Endodermal cell (in vitro differentiated cells): ENCODE measurements at places on chromosomes 6 and 20. TPM values are rescaled to one million over a fixed set of nuclear protein-coding genes. Genes with fewer than 3 reads are reported as not detected.
A peak's percentile ranks its signal among the peaks of the same experiment; 100 is the strongest.

DNA sequence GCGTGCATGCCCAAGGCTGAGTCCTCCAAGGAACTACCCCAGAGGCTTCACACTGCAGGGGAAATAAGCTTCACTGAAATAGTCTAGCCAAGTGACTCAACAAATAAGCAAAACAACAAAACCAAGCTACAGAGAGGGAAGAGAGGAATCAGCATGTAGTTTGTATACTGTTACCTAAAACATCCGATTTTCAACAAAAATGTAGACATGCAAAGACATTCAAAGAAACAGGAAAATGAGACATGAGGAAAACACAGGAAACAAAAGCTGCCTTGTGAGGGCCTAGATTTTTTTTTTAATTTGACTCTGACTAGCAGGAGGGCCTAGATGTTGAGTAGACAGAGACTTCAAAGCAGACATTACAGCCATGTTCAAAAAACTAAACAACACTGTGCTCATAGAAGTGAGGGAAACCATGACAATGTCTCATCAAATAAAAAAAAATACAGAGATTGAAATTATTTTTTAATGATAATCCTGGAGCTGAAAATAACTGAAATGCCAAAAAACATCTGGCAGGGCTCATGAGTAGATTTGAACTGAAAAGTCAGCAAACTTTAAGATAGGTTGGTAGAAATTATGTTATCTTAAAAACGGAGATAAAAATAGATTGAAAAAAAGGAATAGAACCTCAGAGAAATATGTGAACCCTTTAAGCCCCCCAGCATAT lies 16.4 kb upstream of the KIF25 start:
- H3K27me3 ChIP-seq: no peaks in the 10 kb centered on the region
- H3K36me3 ChIP-seq: no peaks in the 10 kb centered on the region
- DNase-seq: no peak
- peaks cover 13% of the 10 kb centered on the region for H3K4me1 ChIP-seq
- no peak overlapping the region for H3K27ac ChIP-seq

- no peak overlapping the region for H3K4me3 ChIP-seq
- H3K36me3 ChIP-seq: no peaks in the 10 kb centered on the region
Observed at GRCh38 chr20:9616833-9617461, 102.6 kb downstream of the LAMP5 start.

- no peaks in the 10 kb centered on the region for H3K4me1 ChIP-seq
- DNase-seq: peak; percentile 55
- no peaks in the 10 kb centered on the region for H3K36me3 ChIP-seq
- no peaks in the 10 kb centered on the region for H3K27me3 ChIP-seq
Observed at GRCh38 chr6:148261470-148261869, 81.2 kb upstream of the SASH1 start.

- no peak overlapping the region for H3K4me3 ChIP-seq
- no peaks in the 10 kb centered on the region for H3K36me3 ChIP-seq
Observed at GRCh38 chr6:56862415-56863175, 92.3 kb upstream of the BEND6 start.

GRCh38 chr6:24272553-24272952 lies 85.3 kb downstream of the DCDC2 start:
- H3K36me3 ChIP-seq: no peaks in the 10 kb centered on the region
- H3K4me1 ChIP-seq: no peaks in the 10 kb centered on the region
- no peak for DNase-seq
- H3K27ac ChIP-seq: no peak overlapping the region
- no peak overlapping the region for H3K4me3 ChIP-seq

DNA sequence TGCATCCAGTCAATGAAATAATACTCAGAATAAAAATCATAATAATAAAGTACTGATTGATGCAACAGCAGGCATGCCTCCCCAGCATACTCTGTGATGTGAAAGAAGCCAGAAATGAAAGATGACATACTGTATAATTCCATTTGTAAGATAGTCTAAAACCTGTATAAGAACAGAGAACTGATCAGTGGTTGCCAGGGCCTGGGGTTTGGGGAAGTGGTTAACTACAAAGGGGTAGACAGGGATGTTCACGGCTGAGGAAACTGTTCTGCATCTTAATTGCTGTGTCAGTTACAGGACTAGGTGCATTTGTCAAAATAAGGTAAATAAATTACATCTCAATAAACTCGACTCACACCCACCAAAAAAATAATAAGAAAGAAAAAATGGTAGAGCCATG lies 81.3 kb upstream of the BMP2 start:
- H3K27ac ChIP-seq: no peak overlapping the region
- H3K4me1 ChIP-seq: peaks cover 4% of the 10 kb centered on the region
- H3K27me3 ChIP-seq: no peaks in the 10 kb centered on the region
- no peaks in the 10 kb centered on the region for H3K36me3 ChIP-seq
- H3K4me3 ChIP-seq: no peak overlapping the region

- peaks cover 15% of the 10 kb centered on the region for H3K4me1 ChIP-seq
- peak within 1 kb of the TSS; percentile 79 for H3K27ac ChIP-seq
- no peaks in the 10 kb centered on the region for H3K27me3 ChIP-seq
- DNase-seq: peak; percentile 81
- peak within 1 kb of the TSS; percentile 74 for H3K4me3 ChIP-seq
Observed at GRCh38 chr6:48111143-48111506, at the start of gene PTCHD4. Gene PTCHD4, minus strand, starts transcription at chr6:48111197. Its CDS starts 42,240 bp downstream, at chr6:48068957.

GRCh38 chr6:108728826-108729225 lies 119.4 kb upstream of the ARMC2 start:
- no peak overlapping the region for H3K4me3 ChIP-seq
- H3K27me3 ChIP-seq: peaks cover 20% of the 10 kb centered on the region
- H3K27ac ChIP-seq: no peak overlapping the region
- peaks cover 3% of the 10 kb centered on the region for H3K4me1 ChIP-seq
- no peaks in the 10 kb centered on the region for H3K36me3 ChIP-seq
- no peak for DNase-seq

- no peak overlapping the region for H3K4me3 ChIP-seq
- no peaks in the 10 kb centered on the region for H3K36me3 ChIP-seq
- DNase-seq: no peak
- H3K4me1 ChIP-seq: peaks cover 9% of the 10 kb centered on the region
- no peaks in the 10 kb centered on the region for H3K27me3 ChIP-seq
Observed at GRCh38 chr6:111602481-111603011, 3.1 kb downstream of the TRAF3IP2 start.

GRCh38 chr20:42779216-42779615 lies 410.5 kb downstream of the PTPRT start:
- no peak overlapping the region for H3K27ac ChIP-seq
- no peak for DNase-seq
- no peak overlapping the region for H3K4me3 ChIP-seq
- H3K36me3 ChIP-seq: no peaks in the 10 kb centered on the region
- no peaks in the 10 kb centered on the region for H3K4me1 ChIP-seq
- no peaks in the 10 kb centered on the region for H3K27me3 ChIP-seq

DNA sequence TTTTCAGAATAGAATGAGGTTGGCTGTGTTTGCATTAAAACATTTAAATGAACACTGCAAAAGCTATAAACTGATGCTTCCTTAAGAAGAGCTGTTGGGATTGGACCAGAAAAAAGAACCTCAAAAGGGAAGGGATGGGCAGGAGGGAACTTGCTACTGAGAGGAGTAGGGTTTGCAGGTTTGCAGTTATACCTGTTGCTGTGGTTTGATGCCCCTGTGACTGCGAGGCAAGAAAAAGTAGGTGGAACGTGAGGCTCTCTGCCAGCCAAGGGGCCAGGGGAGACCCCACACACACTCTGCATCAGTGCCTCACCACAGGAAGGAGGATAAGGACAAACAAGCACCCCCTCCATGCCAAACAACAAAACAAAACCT lies 197.2 kb downstream of the BCAS1 start:
- no peaks in the 10 kb centered on the region for H3K27me3 ChIP-seq
- no peaks in the 10 kb centered on the region for H3K36me3 ChIP-seq
- peak; percentile 58 for DNase-seq
- H3K27ac ChIP-seq: no peak overlapping the region
- peaks cover 13% of the 10 kb centered on the region for H3K4me1 ChIP-seq
- no peak overlapping the region for H3K4me3 ChIP-seq

- DNase-seq: no peak
- no peak overlapping the region for H3K27ac ChIP-seq
- no peaks in the 10 kb centered on the region for H3K4me1 ChIP-seq
Observed at GRCh38 chr6:41271901-41272395, 14.5 kb downstream of the TREM1 start.

- H3K36me3 ChIP-seq: no peaks in the 10 kb centered on the region
- H3K4me3 ChIP-seq: no peak overlapping the region
Observed at GRCh38 chr6:70292193-70292592, 10.7 kb downstream of the COL9A1 start.

ELOVL4 gene
- total RNA-seq: 7.2 and 7.4 TPM in 2 replicates

RSPH4A gene
- 0.52 to 1.2 TPM (median 1.1 TPM) in 3 replicates for total RNA-seq

TGM2 gene
- 0.37 and 0.47 TPM in 2 replicates for total RNA-seq

RSPH9 gene
- total RNA-seq: 0.38 to 1.5 TPM (median 0.64 TPM) in 3 replicates

TRERF1 gene
- 5.3 and 5.8 TPM in 2 replicates for total RNA-seq

C20orf144 gene
- total RNA-seq: 0.29 TPM in 1 of 2 replicates, not detected in the other

PACSIN1 gene
- total RNA-seq: 7.1 to 9.4 TPM (median 7.3 TPM) in 3 replicates

FNDC1 gene
- 0.34 to 0.62 TPM (median 0.45 TPM) in 3 replicates for total RNA-seq

OR2H2 gene
- not detected in 2 replicates for total RNA-seq

ABHD12 gene
- 39.5 to 51.4 TPM (median 48.2 TPM) in 3 replicates for total RNA-seq

SPATS1 gene
- total RNA-seq: not detected in 3 replicates

PRDM13 gene
- total RNA-seq: not detected in 3 replicates
